ENCODE measurements at places on chromosomes 4 and X. TPM values are rescaled to one million over a fixed set of nuclear protein-coding genes. Genes with fewer than 3 reads are reported as not detected.
A peak's percentile ranks its signal among the peaks of the same experiment; 100 is the strongest.

Gene RHOXF2
- not detected for total RNA-seq

Gene ARX
- not detected for total RNA-seq

Gene ETDA
- total RNA-seq: not detected

Gene HAND2
- 1.1 TPM for total RNA-seq

Gene SATL1
- not detected for total RNA-seq

Gene USP27X
- total RNA-seq: 2.2 TPM

Gene BANK1
- total RNA-seq: 0.26 TPM

GRCh38 chrX:72020788-72021187, 110.1 kb downstream of the NHSL2 start:
- DNase-seq: no peak

DNA sequence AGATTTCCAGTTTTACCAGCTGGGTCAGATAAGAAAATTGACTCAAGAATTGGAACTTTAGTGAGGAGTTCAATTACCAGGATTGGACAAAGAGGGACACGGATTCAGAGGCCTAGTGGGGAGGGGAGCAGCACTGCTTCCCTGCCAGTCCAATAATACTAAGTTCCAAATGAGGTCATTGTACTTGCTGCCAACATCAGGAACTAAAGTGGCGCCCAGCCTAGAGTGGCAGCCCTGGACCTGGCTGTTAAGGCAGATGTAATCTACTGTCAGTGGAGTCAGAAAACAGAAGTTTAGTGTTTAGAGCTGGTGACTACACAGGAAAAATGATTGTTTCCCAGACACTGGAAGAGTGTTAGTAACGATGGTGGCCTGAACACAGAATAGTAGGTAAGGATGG, 42.7 kb upstream of the RAPGEF2 start:
- no peak for DNase-seq

DNA sequence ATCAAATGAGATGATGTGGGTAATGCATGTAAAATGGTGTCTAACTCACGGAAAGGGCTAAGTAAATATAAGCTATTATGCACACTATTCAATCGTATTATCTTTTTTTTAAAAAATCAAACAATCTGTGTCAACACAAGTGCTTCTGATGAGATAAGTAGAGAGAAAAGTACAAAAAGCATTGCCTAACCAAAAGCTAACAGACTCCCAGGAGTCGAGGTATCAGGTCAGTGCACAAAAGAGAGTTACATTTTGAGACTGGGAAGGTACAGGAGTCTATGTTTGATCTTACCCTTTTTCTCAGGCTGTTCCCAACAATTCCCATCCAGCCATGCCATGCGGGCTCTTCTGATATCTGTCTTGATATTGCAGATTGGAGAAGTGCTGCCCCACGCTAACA, 203.3 kb upstream of the ZIC3 start:
- DNase-seq: no peak

GRCh38 chrX:11750046-11750445, 8.0 kb upstream of the MSL3 start:
- DNase-seq: peak; percentile 65

DNA sequence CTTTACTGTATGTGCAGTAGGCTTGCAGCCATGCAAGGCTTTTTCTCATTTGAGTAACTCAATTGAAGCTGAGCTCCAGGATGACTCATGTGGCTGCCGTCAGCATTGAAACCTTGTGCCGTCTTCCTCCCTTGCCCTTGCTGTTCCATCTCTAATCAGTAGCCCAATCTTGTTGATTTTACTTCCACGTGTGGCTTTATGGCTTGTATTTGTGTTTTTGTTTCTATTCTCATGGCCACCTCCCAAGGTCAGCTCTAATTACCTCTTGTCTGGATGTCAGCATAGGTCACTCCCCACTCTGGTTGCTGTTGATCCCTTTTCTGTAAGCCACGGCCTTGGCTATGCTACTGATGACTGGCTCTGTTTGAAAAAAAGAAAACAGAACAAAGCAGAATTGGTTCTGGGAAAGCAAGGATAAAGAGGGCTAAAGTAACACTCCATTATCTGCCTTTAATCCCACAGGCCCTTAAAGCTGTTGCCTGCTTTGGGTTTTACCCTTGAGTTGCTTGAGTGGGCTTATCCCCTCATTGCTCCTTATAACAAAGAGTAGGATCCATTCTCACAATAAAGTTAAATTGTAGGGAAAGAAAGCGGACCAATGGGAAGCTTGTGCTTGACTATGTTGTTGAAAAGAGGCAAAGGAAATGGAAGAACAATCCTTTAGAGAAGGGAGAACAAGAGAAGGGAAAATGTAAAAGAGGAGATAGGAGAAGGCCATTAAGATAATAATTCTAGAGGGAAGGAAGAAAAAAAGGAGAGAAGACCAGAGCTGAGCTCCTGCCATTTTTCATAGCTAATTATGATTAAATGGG, 173.9 kb upstream of the PGRMC2 start:
- DNase-seq: peak; percentile 40

DNA sequence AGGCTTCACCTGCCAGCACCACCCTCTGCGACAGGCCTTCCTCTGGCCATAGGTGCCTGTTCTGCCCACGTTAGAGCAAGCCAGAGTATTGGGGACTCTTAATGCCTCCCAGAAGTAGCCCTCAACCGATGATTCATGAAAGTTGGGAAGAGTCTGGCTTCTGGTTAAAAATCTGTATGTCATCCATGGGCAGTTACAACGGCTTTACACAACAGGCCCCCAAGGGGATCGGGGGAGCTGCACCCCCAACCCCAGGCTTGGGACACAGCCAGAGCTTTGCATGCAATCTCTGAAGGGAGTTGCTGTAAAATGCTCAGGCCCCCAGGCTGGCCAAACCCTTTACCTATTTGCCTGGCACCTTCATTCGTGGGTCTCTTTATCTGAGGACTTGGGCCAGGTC, 5.4 kb upstream of the CYTL1 start:
- DNase-seq: no peak

DNA sequence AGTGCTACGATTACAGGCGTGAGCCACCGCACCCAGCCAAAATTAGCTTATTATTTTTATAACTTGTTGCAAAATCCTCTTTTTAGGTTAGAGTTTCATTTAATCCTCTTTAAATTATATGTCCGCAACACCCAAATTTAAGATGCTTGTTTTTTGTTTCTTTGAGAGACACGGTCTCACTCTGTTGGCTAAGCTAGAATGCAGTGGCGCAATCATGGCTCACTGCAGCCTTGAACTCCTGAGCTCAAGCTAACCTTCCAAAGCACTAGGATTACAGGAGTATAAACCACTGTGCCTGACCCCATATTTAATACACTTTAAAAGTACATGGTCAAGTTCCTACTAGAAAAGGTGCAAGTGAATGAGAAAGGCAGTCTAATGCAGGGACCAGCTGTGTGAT, 2.2 kb downstream of the RBBP7 start:
- DNase-seq: no peak

All from bronchial epithelial cell (primary cell).